ENCODE measurements at places on chromosomes 16 and 17.

GRCh38 chr17:66492561-66493005 lies 190.2 kb downstream of the PRKCA start:
- no peak for DNase-seq

- no peak for DNase-seq
These were observed 16.0 kb downstream of the CSNK1D start for GRCh38 chr17:82257473-82257872.

DNA sequence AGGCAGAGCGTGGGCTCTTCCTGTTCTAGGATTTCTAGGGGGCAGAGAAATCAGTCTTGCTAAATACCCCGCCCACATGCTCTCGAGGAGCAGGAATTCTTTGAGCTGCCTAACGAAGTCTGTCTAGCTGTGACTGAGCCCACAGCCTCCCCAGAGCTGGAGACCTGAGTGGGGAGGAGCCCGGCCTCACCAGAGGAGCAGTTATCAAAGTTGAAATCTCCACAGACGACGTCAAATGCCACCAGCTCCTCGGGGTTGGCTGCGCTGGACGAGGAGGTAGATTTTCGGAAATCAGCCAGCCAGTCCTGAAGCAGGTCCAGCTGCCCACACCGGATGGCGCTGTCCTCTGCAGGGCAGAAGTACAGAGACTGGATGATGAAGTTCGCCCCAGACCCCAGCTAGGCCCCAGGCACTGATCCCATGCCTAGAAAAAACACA lies 53.8 kb downstream of the PRMT7 start:
- no peak for DNase-seq

DNA sequence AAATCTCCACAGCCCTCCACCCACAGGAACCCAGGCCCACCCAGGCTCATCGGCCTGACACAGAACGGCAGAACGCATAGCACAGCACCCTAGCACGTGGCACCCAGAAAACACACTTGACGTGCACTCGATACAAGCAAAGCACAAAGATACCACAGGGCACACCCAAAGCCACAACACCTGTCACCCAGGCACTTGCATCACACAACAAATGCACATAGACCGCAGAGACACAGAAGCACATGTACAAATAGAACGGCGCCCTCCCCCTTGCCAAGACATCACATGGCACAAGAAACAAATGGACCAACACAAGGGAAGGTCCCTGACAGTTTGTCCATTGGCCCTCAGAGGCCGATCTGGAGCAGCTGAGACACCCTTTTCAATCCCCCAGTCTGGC lies 147.7 kb upstream of the WSCD1 start:
- no peak for DNase-seq

DNA sequence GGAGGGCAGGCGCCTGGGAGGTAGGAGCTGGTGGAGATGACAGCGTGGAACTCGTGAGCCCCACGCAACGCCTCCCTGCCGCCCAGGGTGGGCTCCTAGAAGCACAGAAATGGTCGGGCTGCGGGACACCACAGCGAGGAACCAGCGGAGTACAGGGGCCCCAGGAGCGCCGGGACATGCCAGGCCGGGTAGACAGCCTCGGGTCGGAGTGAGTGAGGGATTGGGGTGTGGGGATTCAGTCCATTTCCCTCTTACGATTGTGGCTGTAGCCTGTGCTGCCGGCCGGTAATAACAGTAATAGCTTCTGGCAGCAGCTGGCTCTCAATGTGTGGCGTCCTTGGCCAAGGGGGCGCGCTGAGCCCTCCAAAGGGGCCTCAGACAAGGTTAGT lies 12.2 kb upstream of the CES3 start:
- no peak for DNase-seq

GRCh38 chr17:179066-179432 lies 2.4 kb downstream of the DOC2B start:
- no peak for DNase-seq

DNA sequence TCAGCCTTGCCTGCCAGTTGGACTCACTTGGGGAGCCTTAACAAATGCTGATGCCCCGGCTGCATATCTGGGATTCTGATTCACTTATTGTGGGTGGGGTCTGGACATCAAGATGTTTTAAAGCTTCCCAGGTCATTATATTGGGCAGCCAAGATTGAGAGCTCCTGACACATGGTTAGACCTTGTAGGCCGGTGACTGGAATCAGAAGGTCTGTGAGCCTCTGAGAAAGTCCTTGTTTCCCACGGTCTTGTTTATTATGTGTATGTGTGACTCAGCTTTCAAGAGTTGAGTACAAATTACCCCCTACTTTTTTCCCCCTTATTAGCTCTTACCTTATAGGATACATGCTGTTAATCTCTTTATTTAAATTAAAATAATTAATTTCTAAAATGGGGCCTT lies 103.5 kb downstream of the ABCC1 start:
- DNase-seq = no peak

DNA sequence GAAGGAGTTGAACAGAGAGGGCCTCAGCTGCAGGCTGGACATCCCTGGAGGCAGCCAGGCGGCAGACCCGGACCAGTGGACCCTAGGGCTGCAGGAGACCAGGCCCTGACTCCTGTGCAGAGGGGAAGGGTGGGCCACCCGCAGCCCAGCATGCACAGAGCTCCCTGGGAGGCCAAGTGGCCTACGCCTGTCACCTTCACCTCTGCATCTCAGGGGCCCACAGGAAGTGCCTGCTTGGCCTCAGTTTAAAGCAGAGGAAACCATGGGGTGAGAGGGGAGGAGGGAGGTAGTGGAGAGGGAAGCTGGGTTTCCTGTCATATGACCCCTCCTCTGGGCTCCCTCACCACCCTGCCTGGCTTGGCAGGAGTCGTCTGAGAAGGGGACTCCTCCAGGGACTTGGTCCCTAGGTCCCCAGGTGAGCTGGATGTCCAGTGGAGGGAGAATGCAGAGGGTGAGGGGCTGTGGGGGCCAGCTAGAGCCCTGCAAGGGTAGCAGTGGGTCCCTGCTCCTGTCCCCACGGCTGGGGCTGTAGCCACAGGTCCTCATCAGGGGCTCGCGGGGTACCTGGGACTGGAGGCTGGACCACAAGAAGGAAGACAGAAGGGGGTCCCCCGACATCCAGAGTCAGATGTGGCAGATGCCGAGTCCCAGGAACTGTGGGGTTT lies at the start of gene TMC8:
TSS of gene TMC8 (plus strand) at position 335 of the 665 bp plus-strand sequence. CDS start 818 bp downstream, outside the sequence.
- peak; percentile 87 for DNase-seq

GRCh38 chr17:68599091-68599490 lies 2.1 kb downstream of the FAM20A start:
- no peak for DNase-seq

DNA sequence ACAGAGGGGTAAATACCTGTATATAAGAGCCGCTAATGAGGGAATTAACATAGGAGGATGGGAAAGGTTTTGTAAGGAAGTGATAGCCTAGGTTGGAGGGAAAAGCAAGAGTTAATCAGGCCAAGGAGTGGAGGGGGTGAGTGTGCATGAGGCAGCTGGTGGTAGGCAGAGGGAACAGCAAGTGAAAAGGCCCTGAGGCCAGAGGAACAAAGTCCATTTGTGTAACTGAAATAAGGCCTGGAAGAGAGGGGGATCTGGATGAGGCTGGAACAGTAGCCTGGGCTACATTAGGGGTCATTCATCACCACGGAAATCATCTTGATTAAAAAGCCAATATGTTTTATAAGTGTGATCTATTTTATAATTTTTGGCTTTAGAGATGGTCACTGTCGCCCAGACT lies 45.7 kb downstream of the FZD2 start:
- DNase-seq = no peak

DNA sequence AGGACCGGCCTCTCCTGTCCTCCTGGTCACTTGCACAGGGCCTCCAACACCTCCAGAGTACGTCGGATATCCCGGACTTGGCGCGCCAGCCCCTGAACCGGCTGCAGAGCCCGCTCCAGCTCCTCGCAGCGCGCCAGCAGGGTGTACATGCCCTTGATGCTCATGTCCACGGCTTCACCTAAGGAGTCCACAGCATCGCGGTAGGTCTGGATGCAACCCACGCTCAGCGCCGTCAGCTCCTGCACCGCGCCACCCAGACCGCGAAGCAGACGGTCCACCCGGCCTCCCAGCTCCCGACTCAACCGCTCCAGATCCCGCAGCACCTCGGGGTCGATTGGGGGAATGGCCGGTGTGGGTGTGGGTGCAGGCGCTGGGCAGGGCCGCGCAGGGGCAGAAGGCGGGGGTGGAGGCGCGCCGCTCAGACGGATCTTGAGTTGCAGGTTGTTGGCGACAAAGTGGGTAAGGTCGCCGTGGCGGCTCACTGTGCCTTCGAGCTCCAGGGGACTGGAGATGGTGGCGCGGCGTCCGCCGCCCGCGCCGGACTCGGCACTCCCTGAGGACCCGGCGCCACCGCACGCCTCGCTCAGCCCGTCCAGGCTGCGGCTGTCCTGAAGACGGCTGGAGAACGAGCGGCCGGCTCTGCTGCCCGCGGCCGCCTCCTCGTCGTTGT lies 804 bp downstream of the BORCS6 start:
- no peak for DNase-seq

DNA sequence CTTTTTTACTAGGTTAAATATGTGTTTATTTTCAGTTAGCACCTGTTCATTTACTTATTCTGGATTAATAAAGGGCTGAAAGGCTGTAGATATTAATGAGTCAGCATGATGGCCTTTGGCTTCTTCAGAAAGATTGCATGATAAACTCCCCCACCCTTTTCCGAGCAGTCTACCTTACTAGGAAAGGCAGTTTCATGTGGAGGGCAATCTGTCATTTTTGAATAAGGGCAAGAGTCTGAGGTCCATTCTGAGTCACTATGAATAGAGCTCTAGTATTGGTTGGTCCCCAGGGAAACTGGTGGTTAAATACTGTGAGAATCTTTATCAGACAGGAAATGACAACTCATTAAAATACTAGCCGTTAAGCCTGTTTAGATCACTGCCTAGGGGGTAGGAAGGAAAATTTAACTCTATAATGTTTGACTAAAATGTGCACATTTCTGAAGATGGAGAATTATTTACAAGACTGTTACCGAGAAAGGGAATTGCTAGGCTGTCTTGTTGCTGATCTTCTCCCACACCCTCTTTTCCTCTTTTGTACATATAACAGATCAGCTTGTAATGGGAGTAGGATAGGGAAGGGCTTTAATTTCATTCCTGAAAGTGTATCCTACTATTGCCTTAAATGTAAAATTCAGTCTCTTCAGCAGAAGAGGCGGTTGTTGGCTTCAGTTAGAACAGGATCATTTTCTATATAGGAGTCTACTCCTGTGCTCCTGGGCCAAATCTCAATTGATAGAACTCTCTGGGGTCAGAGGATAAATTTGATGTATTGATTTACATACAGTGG lies 63.3 kb downstream of the TUBD1 start:
- DNase-seq = peak; percentile 52

- DNase-seq = no peak
These were observed 8.8 kb downstream of the MSLN start for GRCh38 chr16:769184-769784.

- DNase-seq = no peak
These were observed 20.7 kb downstream of the PHKB start for GRCh38 chr16:47481698-47482374.

GRCh38 chr17:47878203-47879027 lies 17.6 kb upstream of the SP2 start:
- no peak for DNase-seq

DNA sequence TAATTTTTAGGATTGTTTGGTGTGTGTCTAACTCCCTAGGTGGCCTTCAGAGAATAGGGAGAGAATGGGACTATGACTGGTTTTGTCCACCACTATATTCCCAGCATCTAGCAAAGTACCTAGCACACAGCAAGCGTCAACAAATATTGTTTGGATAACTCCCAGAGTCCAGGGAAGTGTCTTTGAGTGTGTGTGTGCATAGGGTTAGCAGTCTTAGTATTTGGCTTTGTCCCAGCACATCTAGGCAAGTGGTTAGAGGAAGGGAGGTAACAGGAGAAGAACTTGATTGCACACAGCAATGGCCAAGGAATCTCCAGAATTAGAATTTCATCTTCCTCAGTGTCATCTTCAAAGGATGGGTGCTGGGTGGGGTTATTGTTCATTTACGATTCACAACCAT lies 385.4 kb upstream of the CDH5 start:
- no peak for DNase-seq

- no peak for DNase-seq
These were observed 7.9 kb downstream of the ELMO3 start for GRCh38 chr16:67206838-67207248.

DNA sequence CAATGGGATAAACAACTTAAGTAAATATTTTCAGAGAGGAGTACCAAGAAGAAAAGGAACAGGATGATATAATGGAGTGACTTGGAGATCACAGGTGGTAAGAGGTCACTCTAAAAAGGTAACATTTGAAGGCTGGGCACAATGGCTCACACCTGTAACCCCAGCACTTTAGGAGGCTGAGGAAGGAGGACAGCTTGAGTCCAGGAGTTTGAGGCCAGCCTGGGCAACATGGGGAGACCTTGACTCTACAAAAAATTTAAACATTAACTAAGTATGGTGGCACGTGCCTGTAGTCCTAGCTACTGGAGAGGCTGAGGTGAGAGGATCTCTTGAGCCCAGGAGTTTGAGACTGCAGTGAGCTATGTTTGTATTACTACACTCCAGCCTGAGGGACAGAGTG lies 3.4 kb upstream of the TMEM11 start:
- no peak for DNase-seq

DNA sequence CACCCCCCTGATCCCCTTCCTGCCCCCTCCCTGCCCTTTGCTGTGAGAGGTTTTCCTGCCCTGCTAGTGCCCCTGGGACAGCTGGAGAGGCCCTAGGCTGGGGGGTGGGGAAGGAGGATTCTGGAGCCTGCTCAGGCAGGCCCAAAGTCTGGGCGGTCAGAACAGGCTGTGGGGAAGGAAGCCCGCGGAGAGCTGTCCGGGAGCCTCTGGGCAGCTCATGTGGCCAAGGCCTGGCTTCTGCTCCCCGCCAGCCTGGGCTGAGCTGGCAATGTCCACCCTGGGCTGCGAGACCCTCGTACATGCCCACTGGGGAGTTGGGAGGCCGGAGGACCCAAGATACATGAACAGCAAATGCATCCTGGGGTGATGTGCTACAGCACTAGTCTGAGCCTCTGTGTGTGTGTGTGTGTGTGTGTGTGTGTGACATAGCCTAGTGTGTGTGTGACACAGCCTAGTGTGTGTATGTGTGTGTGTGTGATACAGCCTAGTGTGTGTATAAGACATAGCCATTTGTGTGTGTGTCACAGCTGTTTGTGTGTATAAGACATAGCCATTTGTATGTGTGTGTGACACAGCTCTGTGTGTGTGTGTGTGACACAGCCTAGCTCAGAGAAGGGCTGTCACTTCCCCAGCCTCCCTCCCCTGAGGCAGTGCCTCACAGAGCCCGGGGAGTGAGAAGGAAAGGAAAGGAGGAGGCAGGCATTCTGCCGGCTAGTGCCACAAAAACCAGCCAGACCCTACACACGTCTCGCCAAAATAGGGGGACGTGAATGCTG lies 201.4 kb upstream of the CIBAR2 start:
- DNase-seq = no peak

DNA sequence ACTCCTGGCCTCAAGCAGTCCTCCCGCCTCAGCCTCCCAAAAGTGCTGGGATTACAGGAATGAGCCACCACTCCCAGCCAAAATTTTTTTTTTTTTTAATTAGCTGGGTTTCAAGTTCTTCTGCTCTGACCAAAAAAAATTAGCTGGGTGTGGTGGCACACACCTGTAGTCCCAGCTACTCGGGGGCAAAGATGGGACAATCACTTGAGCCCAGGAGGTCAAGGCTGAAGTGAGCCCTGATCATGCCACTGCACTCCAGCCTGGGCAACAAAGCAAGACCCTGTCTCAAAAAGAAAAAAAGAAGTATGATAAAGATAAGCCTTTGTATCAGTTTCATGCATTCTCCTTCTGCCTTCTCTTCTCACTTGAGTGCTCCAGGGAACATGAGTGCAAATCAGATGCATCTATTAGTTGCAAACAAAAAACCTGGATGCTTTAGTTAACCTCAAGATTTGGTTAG lies 1.9 kb downstream of the NQO1 start:
- no peak for DNase-seq
